Spinal cord (tissue), 10 donors: ENCODE measurements at places on chromosomes 1 and 21. TPM values are rescaled to one million over a fixed set of nuclear protein-coding genes. Genes with fewer than 3 reads are reported as not detected.

The KLHDC9 gene
- 21.8 TPM for total RNA-seq

The CFAP107 gene
- 2.3 TPM for total RNA-seq

The INSRR gene
- 5.2 TPM for total RNA-seq

The RBM11 gene
- total RNA-seq = 6.0 TPM

The AVPR1B gene
- total RNA-seq = 0.17 TPM

The TFAP2E gene
- total RNA-seq = 1.3 TPM

The LCE3E gene
- total RNA-seq = not detected

The RAB29 gene
- 19.8 TPM for total RNA-seq

The SH2D5 gene
- total RNA-seq = 4.0 TPM

The LCE1C gene
- not detected for total RNA-seq
